ENCODE measurements at places on chromosomes 4 and X.
A peak's percentile ranks its signal among the peaks of the same experiment; 100 is the strongest.

GRCh38 chrX:22664826-22665225, 334.9 kb upstream of the DDX53 start:
- DNase-seq = no peak

DNA sequence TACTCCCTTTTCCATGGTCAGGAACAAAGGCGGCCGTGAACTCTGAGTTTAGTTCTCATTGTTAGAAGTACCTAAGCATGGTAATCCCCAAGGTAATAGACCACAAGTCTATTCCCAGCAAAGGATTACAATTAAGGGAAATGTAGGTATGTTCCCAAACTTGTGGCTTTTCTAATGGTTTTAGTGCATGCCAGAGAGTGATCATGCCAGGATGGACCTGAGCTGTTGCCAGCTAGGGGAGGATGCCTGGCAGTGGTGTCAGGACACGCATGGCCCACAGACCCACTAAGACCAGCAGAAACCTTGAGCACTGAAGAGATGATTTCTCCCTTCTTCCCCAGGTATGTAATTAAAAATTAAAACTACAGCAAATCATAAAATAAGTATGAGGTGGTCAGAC, 60.8 kb downstream of the COQ2 start:
- no peak for DNase-seq

DNA sequence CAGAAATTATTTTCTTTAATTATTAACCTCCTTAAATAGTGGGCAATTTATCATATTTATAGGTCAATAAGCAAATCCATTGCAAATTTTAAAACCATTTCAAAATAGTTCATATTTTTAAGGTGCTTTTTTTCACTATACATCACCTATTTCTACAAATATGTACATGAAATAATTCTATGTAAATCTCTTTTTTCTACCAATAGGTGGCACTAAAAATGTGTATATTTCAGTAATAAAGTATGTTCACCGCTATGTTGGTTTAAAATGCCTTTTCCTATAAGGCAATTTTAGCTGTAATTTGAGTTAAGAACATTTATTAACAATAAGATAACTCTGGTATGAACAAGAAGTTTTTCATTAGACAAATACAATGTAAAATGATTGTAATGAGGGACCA, 672.2 kb downstream of the KCTD8 start:
- DNase-seq = no peak

- DNase-seq = no peak
These were observed 3.8 kb downstream of the ARHGEF38 start for GRCh38 chr4:105556206-105556605.

DNA sequence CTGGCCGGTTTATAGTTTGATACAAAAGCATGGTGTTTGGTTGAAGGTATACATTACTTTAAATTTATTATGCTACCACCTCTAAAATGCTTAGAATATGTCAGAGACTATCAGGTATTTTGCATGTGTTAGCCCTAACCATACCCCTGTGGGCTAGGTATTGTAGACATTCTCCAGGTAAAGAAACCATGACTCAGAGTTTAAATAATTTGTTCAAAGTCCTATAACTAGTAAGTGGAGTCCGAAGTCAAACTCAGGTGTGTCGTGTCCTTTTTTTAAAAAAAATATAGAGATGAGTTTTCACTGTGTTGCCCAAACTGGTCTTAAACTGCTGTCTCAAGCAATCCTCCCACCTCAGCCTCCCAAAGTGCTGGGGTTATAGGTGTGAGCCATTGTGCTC, 12.4 kb downstream of the LAP3 start:
- DNase-seq = no peak

- DNase-seq = no peak
These were observed 656 bp upstream of the GSPT2 start for GRCh38 chrX:51742586-51742985.

GRCh38 chr4:1204828-1205585, 32.6 kb upstream of the SPON2 start:
- no peak for DNase-seq

- no peak for DNase-seq
These were observed 65.6 kb downstream of the RBPJ start for GRCh38 chr4:26386386-26386785.

DNA sequence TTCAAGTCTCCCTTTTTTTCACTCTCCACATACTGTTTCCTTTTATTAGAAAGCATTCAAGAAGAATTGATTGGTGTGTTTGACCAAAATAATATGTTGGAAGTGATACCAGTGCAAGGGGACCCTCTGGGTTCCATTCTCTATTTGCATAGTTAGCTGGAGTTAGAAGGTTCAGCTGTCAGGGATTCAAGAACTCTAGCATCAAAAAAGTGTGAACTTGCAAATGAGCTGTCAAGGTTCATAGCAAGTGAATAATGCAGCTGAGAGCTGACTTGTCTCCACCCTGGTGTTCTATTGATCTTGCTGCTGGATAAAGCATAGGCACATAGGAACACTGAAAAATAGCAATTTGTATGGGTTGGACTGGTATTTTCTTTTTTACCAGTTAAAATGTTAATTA, 73.2 kb downstream of the SORBS2 start:
- DNase-seq = no peak

DNA sequence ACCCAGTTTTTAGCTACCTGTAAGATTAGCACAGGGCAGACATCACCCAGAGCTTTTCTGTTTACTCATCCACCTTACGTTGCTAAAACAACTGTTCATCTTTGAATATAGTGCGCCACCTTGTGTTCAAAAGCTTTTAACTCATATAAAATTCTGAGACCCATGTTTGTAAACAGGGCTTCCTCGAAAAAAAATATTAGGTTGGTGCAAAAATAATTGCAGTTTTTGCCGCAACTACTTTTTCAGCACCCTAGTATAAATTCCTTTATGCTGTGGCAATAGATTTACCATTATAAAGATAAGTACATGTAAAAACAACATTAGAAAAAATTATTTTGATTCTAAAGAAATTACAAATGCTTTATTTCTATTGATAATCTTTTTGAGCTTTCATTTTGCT, 147.9 kb downstream of the LRBA start:
- peak; percentile 44 for DNase-seq

GRCh38 chrX:78643874-78644273, 15.3 kb downstream of the RTL3 start:
- no peak for DNase-seq

Measured in T-helper 2 cell (primary cell).